ENCODE measurements at places on chromosomes 4 and X.

- DNase-seq = no peak
Measured at GRCh38 chr4:62709618-62710252, 1509.6 kb downstream of the ADGRL3 start.

GRCh38 chr4:109691411-109691920 is 11.8 kb downstream of the CASP6 start:
- no peak for DNase-seq

- no peak for DNase-seq
Measured at GRCh38 chrX:132443196-132444135, 45.4 kb downstream of the MBNL3 start.

- DNase-seq = no peak
Measured at GRCh38 chr4:4627906-4628305, 86.1 kb upstream of the STX18 start.

DNA sequence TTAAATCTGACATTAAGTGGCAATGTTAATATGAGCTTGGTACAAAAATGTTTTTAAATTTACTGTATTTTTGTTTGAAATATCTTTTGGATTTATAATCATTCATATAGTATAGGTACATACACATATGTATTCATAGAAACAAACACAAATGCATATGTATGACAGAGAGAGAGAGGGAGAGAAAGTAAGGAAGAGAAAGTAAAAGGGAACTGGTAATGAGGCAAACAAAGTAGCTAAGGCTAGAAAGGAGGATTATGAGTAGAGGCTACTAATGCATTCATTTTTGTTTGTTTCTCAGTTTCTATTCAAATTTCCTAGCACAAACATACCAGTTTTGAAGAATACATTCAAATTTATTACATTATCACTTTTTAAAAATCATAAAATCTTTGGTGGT is 132.4 kb downstream of the GLRA3 start:
- DNase-seq = no peak

DNA sequence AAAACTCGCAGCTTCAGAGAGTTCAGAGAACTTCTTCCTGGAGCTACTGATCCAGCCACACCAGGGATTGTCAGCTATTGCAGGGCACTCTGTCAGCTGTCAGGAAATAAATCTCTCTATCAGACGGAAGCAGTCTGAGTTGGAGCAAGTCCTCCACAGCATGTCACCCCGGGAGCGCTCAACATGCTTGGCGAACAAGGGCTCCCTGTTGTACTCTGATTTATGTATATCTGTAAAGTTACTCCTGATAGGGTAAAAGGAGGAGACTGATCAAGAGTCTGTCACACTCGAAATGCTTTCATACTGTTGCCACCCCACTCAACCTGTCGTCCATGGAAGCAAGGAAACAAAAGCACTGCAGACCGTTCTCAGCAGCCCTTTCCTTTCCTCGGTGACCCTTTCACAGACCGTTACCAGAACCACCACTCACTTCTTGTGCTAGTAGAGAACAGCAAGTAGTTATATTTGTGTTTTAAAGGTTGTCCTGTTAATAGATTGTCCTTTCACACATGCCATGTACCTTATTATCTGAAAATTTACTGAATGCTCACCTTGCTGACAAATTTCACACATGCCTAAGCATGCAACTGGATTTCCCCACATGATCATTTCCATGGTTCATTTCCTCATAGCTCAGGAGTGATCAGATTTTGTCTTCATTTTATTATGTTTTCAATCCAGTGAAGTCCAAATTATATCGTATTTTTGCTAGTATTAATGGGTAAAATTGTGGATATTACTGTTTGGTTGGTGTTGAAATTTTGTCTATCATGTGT is 2108.9 kb upstream of the TENM3 start:
- DNase-seq = no peak

GRCh38 chr4:22483551-22483981 is 32.3 kb downstream of the ADGRA3 start:
- DNase-seq = no peak

DNA sequence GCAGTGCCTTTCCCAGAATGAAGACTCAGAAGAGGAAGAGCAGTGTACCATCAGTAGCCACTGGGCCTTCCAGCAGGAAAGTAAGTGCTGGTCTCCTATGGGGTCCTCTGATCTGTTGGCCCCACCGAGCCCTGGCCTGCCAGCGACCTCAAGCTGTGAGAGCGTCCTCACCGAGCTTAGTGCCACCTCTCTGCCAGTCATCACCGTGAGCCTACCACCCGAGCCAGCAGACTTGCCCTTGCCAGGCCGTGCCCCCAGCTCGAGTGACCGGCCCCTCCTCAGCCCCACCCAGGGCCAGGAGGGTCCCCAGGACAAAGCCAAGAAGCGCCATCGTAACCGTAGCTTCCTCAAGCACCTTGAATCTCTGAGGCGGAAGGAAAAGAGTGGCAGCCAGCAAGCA is 69.7 kb downstream of the STARD8 start:
- no peak for DNase-seq

DNA sequence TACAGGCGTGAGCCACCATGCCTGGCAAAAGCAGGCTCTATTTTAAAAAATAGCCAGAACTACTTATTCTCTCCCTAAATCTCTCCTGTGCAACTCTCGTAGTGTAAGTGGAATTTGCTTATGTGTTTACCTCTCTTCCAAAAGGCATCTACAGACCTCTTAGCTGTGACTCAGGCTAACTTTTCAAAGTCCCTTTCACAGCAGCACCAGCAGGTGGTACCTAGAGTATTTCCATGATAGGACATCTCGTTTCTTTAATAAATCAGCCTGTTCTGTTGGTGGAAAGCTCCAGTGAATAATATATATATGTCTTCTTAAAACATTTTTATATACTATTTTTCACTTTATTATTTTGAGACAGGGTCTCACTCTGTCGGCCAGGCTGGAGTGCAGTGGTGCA is 89.0 kb downstream of the NSUN7 start:
- DNase-seq = no peak

DNA sequence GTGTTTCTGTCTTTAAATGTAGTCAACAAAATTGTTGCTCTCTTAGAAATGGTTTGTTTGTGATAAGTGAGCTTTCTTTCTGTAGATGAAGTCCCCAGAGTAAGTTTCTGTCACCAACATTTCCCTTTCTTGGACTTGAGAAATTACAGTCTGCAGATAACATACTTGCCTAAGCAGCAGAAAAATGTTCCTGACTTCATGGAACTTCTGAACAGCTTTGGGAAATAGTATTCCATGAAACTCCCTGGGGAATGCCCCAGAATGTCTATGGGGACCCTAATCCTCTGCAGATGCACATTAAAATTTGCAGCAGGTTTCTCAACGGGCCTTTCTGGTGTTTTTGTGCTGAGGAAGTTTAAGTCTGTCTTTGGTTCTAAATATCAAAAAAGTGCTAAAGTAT is 38.6 kb upstream of the NEIL3 start:
- no peak for DNase-seq

- DNase-seq = no peak
Measured at GRCh38 chr4:84887824-84888223, 78.7 kb downstream of the WDFY3 start.

- no peak for DNase-seq
Measured at GRCh38 chr4:113633467-113633866, 128.1 kb downstream of the CAMK2D start.

DNA sequence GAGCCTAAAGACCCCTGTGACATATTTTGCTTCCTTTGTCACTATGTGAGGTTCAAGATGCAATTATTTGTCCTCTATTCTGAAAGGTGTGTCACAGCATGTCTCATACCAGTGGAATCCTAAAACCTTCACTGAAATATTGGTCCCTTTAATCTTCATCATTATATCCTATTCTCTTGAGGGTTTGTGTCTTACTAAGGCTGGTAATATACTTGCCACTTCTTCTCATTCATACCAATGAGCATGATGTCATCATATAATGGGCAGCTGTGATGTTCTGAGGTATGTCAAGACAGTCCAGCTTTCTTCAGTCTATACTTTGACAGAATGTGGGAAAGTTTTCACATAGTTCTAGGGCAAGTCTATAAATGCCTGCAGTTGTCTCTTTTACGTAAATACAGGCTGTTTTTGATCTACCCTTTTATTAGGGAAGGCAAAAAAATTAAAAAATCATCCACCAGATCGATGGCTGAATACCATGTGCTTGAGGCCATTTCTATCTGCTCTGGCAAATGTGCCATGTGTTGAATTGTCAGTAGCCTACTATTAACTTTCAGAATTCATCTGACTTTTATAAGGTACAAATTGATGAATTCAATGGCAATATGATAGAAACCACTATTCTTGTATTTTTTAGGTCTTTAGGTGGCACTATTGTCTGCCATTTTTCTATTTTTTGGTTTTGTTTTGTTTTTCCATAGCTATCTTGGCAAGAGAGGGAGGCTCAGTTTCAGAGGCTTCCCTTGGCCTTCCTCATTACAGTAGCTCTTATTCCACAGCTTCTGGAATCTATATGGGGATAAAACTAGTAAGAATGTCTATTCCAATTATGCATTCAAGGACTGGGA is 209.0 kb downstream of the PPARGC1A start:
- DNase-seq = no peak

- DNase-seq = no peak
Measured at GRCh38 chr4:54550395-54551171, 107.2 kb upstream of the KIT start.

- DNase-seq = no peak
Measured at GRCh38 chrX:128106630-128107029, 54.4 kb upstream of the ACTRT1 start.

GRCh38 chr4:47340914-47341313 is 122.6 kb downstream of the COMMD8 start:
- no peak for DNase-seq

GRCh38 chrX:70169281-70169680 is 8.0 kb upstream of the DGAT2L6 start:
- no peak for DNase-seq

DNA sequence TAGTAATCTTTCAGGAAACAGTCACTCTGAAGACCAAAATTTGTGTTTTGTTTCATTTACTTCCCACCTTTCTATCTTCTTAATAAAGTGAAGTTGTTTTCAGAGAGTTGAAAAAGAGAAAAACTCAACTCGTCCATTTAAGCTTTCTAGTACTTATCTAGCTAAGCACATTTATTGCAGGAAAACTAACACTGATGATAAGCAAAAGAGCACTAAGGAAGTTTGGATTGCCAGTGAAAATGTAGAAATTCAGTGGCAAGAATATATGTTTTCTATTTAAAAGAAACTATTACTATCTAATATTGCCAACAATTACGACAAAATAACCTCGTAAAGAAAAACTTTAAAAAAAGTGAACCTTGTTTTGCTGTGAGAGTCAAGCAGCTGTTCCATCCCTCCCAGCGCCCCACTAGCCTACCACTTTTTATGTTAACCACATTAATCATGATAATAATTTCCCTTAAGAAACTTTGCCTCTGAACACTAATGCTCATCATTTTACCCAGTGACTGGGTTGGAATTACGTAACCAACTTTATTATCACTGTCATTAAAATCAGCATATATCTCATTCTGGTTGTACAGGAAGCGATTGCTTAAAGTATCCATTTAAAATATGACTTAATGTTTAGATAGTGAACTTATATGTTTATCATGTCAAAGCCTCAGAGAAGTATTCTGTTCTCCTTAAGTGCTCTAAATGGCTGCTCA is 24.8 kb downstream of the SPRY1 start:
- DNase-seq = no peak

DNA sequence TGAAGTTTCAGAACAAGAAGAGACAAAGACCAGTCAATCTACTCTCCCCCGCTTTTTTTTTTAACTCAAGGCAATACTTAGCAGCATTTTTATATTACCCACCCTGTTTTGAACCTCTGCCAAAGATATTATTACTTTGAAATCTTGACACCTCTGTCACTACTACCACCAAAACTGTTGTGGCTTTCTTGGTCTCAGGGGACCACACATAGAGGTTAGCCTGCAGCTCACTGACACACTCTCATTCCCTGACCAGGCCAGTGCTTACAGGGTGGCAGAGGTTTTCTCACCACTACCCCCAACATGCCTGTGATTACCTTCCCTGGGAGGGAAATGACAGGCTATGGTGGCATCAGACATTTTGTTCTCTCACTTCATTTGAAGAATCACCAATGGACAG is 137.4 kb upstream of the STIM2 start:
- DNase-seq = no peak

- DNase-seq = no peak
Measured at GRCh38 chr4:183320211-183321059, at the start of gene CLDN22. CLDN22 (minus strand) TSS chr4:183320276; CDS start chr4:183320218, 58 bp downstream.

DNA sequence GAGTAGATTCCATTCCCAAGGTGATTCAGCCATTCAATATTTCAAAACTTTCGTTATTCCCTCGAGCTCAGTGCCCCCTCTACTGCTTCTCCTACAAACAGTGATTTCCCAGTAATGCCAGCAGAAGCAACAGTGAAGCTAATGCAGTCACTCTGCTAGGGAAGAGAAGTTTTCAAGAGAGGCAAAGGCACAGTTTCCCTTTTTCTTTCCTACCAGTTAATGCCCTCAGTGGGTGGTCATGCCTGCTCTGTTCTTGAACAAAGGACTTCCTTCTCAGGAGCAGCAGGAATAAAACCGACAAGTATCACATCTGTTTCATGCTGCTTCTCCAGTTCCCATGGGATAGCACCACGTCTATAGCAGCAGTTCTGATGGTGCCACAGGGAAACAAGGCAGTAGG is 317.2 kb downstream of the TENM3 start:
- DNase-seq = no peak

- DNase-seq = no peak
Measured at GRCh38 chrX:68018248-68019203, 414.8 kb downstream of the OPHN1 start.

DNA sequence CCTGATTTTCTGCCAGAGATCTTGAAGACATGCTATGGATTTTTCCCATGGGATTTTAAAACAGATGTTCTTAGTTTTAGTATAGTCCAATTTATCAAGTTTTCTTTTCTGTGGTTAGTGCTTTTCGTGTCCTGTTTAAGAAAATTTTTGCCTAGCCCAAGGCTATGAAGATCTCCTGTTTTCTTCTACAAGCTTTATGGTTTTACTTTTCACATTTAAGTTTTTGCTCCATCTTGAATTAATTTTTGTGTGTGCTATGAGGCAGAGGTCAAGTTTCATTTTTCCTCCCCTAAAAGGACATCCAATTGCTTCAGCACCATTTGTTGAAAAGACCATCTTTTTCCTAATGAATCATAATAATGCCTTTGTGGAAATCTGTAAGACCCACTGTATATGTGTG is 65.6 kb downstream of the POLR2B start:
- DNase-seq = no peak

GRCh38 chr4:55272589-55272988 is 73.5 kb upstream of the SRD5A3 start:
- no peak for DNase-seq

GRCh38 chr4:170306208-170306607 is 216.5 kb upstream of the AADAT start:
- no peak for DNase-seq

- DNase-seq = no peak
Measured at GRCh38 chr4:122712782-122713181, 19.7 kb upstream of the BBS12 start.

DNA sequence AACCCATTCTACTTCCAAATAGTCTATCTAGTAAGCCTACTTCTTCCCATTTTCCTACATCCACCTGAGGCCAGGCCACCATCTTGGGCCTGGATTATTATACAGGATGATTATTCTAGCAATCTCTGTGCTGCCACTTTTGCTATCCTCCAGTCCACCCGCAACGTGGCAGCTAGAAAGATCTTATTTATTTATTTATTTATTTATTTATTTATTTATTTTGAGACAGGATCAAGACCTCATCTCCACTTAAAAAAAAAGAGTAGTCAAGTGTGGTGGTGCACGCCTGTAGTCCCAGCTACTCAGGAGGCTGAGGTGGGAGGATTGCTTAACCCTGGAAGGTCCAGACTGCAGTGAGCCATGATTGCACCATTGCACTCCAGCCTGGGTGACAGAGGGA is 15.2 kb upstream of the BCOR start:
- DNase-seq = no peak

Measured in CD4-positive, alpha-beta T cell treated with Interleukin-6 at 100 ng/mL for 8 hours (primary cell).